ENCODE measurements at places on chromosomes 5 and 9. TPM values are rescaled to one million over a fixed set of nuclear protein-coding genes. Genes with fewer than 3 reads are reported as not detected.

DNA sequence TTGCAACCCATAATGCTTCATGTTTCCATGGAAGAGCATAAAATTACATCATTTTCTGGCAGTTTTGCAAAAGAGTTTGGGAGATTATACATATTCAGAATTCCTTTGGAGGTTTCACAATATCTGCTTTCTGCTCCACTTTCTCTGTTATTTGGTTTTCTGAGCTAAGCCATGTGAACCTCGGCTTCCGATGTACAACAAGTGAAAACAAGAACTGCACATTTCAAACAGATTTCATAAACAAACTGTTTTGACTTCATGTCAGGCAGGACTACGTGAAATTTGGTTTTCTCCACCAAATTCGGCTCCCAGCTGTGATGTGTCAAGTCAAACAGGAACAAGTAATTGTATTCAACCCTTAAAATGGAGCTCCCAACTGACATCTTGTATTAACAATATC lies 609.8 kb downstream of the IRX1 start:
- DNase-seq: peak; percentile 70

Gene IL33
- total RNA-seq: 33.5 TPM

Gene CHSY3
- total RNA-seq: 0.99 TPM

Gene SHOC1
- not detected for total RNA-seq

- no peak for DNase-seq
Measured at GRCh38 chr5:102856389-102856777, 101.3 kb downstream of the PAM start.

DNA sequence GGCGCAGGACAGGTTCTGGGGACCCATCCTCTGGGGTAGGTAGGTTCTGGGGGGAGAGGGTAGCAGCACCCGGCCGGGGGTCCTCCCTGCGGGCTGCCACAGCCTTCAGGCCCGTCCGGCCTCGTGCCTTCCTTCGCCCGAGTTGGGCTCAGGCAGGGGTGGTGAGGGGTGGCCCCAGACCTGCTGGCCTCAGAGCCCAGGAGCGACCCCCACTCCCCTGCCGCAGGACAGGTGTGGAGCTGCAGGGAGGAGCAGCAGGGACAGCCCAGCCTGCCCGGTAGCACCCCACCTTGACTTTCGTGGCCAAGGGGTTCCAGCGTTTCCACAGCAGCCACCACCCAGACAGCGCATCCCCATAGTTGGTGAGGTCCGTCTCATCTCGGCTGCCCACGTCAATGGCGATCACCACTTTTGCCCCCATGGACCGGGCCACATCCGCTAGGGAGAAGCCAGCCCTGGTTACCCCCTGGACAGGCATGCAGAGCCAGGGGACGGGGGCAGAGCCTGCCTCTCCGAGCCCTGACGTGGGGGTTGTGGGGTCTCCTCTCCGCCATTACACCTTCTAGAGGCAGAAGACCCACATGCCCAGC lies 3.4 kb upstream of the NSMF start:
- DNase-seq: peak; percentile 67

GRCh38 chr9:88691811-88692210 lies 156.8 kb downstream of the NXNL2 start:
- DNase-seq: no peak

- DNase-seq: peak; percentile 75
Measured at GRCh38 chr5:59351076-59351794, 542.3 kb downstream of the PDE4D start.

GRCh38 chr5:116441223-116441622 lies 133.4 kb downstream of the SEMA6A start:
- DNase-seq: no peak

DNA sequence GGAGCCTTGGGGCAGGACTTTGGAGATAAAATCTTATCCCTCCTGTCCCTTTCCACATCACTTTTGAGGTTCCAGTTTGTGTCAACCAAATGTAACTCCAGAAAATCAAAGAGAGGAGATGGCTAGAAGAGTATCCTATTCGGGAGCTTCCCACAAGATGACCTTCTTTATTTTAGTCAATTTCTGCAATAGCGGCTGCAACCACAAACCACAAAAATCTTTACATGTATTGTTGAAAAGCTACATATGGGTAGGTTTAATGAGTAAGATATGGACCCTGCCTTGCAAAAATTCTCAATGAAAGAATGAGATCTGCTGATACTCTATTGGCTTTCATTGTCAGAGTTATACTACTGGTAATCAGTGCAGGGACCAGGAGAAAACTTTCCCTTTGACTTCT lies 92.2 kb upstream of the MAMDC2 start:
- DNase-seq: no peak

- no peak for DNase-seq
Measured at GRCh38 chr9:468766-469426, 254.2 kb downstream of the DOCK8 start.

DNA sequence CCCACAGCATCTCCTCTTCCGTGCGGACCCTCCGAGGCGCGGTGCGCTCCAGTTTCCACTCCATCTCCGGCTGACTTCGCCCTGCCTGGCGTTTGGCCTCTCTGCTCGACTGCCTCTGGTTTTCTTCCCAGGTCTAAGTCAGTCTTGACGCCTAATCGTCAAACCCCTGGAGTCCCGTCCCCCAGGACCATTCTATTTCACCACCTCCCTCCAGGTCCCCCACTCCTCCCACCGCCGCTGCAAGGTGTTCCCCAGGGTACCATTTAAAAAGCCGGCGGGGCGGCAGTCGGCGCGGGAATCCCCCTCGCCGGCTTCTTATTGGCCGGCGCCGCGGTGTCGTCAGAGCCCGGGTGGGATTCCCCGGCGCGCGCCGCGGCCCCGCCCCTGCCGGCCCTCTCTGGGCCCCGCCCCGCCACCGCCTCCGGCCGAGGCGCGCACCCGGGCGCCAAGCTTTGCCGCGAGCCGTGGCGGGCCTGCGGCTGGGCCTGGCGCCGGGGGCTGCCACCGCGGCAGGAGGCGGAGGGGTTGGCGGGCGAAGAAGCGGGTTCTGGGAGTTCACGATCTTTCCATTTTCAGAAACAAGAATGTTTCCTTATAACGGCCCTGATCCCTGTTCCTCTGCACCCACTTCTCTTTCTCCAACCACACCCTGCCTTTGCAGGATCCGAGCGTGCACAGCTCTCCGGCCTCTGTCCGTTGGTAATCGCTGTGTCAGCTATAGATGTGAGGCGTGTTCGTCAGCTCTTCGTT lies at the start of gene CDC20B:
CDC20B (minus strand) TSS at position 241 of the 750 bp plus-strand sequence; CDS start at position 64, 177 bp downstream.
- DNase-seq: peak; percentile 78

Gene PRDM9
- total RNA-seq: not detected

- DNase-seq: peak; percentile 95
Measured at GRCh38 chr5:132437604-132438266, 52.8 kb downstream of the IRF1 start.

DNA sequence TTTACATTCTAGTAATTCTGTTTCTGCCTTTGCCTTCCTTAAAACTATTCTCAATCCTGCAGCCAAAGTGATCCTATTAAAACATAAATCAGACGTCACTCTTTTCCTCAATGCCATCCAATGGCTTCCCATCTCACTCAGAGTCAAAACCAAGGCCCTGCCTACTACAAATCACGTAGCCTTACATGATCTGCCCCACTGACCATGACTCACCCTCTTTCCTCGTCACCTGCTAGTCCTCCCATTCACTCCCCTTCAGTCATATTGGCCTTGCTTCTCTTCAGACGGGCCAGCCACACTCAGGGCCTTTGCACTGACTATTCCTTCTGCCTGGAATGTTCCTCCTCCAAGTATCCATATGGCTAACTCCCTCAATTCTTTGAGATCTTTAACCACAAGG lies 39.0 kb upstream of the DMXL1 start:
- no peak for DNase-seq

- no peak for DNase-seq
Measured at GRCh38 chr9:114484854-114485443, 20.3 kb downstream of the WHRN start.

Gene FAXDC2
- 67.3 TPM for total RNA-seq

All from sigmoid colon (tissue), 7 donors.